ENCODE measurements at places on chromosomes 11 and 22. TPM values are rescaled to one million over a fixed set of nuclear protein-coding genes. Genes with fewer than 3 reads are reported as not detected.

- peak; percentile 38 for DNase-seq
Observed at GRCh38 chr22:49724030-49724892, 103.4 kb downstream of the BRD1 start.

GRCh38 chr11:12467610-12468009 lies 90.2 kb downstream of the PARVA start:
- no peak for DNase-seq

DNA sequence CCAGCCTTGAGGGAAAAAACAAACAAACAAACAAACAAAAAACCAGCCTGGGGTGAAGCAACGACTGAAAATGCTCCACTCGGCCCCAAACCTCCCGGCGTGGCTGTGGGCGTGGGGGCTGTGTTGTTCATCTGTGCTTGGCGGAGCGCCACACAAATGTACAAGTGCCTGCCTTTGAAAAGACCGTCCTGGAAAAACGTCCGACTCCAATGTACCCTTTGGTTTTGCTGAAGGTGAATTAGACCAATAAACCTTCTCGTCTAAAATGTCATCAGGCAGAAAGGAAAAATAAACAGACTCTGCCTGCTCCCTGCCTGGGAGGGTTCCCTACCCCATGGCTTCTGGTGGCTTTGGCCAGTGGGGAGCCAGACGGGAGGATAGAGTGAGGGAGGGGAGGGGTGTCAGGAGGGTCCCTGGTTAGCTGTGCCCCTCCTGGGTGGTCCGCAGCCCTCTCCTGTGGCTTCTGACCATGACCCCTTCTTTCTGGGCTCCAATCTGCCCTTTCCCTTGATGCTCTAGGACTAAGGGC lies 93.9 kb downstream of the TRMU start:
- DNase-seq = no peak

DNA sequence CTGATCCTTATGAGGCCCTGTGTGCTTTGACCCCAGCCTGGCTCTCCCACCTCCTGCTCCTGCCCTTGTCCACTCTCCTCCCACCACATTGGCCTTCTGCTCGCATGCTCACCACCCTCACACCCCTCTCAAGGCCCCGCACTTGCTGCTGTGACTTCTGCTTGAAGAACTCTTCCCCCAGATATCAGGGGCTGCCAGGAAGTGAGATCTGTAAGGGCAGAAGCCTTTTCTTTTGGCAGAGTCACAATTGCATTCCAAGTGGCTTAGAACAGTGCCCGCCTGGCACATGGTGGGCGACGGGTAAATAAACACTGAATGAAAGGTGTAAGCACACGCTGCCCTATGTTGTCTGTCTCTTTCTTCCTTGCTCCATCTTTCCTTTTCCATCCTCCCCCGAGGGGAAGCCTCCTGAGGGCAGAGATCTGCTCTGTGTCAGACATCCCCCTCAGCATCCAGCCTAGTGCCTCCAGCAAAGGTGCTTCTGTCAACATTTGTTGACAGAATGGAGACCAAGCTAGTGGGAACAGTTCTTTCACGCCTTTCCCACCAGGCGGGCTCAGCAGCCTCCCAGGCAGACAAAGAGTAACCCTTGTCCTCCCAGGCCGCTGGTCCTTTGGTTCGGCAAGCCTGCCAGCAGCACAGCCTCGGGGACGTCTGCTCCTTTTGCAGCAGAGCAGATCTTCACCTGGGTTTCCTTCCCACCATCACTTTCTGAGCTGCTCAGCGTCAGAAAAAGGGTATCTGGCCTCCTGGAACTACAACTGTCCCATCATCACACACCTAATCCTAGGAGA lies 10.0 kb upstream of the PEX26 start:
- DNase-seq = peak; percentile 39

GRCh38 chr11:78853521-78853920 lies 278.9 kb upstream of the NARS2 start:
- DNase-seq = no peak

DNA sequence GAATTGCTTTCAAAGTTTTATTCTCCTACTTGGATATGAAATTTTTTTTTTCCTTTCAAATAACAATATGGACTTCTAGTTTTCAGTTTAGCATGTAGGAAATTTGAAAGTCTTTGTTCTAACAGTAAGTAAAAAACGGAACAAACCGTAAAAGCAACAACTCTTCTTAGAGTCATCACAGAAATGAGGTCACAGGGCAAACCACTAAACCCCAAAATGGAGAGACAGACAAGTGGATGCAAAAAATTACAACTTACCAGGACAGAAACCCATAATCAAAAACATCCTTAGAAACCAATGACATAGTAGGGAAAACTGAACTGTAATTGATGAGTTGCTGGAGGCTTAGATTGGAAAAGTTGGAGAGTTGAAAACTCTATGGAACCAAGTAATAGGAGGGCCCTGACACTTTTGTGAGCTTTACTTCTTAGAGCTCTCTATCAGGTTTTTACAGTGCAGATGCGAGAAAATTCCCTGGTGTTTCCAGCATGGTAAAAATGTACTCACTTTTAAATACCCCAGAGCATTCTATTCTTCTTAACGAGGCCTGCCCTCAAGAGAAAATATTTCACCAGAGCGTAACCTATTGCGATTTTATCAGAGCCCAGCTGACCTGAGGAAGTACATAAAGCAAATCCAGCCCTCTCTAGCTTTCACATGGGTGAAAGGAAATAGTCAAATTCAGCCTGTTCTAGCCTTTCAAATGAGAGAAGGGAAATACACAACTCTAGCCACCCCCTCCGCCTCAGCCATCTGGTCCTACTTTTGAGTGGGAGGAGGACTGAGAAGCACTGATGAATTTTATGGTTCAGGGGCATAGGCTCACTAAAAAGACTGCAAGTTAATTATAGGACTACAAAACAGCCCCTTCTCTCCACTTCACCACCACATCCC lies 39.1 kb downstream of the CASP12 start:
- no peak for DNase-seq

GRCh38 chr22:19923914-19924513 lies 17.6 kb upstream of the COMT start:
- no peak for DNase-seq

- DNase-seq = no peak
Observed at GRCh38 chr11:59193587-59194130, 19.1 kb downstream of the MPEG1 start.

DNA sequence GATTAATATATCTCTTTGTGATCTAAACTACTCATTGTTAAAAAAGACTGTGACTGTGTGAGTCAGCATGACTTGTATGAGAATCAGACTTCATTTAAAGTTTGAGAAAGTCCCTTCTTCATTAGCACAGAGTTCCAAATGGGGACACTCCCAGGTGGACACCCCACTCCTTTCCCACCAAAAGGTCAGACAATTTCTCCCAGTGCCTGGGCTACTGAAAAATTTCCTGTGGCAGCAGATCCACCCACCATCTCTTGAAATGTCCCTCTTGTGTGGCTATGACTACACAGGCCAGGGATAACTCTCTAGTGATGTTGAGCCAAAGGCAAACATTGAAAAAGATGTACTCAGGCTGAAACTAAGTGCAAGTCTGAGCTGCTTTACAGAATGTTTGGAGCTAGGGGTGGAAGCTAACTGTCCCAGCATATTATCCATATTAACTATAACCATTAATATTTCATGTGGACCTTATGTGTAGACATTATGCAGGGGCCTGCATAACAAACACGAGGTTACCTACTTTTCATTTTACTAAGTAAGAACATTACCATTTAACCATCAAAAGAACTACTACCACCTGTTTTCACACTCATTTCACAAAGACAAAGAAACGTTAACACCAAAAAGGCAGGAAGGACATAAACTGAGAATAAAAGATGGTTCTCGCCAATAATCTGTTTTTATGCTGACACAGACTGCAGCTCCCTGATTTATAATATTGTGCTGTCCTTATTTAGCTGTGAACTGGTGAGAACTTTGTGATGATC lies 44.8 kb downstream of the MMP20 start:
- no peak for DNase-seq

DNA sequence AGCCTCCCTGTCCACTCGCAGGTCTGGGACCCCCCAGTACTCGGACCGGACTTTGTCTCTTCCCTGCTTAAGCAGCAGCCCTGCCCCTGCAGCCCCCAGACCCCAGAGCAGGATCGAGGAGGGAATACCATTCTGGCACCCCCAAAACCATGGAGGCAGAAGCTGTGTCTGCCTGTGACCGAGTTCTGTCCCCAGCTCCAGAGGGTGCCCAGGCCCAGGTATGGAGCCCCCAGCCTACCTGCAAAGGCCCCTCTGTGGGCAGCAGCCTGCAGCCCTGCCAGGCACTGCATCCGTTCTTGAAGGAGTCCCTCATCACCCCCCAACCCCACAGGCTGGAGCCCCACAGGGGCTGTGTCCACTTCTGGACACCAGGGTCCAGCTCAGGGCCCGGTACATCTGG lies 163.8 kb downstream of the BRD1 start:
- DNase-seq = no peak

DNA sequence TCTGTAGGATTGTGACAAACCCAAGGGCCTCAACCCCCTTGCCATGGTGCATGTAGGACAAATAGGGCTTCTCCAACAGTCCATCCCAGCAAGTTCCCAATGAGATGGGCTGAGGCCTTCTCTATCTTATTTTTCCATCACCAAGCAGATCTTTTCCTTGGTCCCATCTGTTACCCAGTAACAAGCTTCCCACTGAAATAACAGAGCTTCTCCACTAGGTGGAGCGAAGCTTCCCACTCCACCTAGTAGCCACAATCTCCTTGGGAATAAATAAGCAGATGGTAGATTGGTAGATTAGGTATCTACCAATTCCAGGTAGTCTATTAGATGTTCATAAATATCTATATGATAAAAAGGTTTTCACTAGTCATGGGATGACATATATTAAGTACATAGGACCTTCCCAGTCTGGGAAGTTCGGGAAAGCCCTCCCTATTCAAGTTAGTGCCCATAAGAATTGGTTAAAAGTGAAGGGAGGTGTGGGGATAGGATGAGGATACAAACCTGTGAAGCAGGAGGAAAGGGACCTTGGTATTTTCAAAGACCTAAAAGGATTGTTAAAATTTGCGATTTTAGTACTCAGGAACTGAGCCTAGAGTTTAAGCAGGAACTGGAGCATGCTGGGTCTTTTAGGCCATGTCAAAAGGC lies 5.9 kb upstream of the OR52L1 start:
- DNase-seq = peak; percentile 25

GRCh38 chr11:1770528-1770927 lies 6.8 kb upstream of the CTSD start:
- no peak for DNase-seq

DNA sequence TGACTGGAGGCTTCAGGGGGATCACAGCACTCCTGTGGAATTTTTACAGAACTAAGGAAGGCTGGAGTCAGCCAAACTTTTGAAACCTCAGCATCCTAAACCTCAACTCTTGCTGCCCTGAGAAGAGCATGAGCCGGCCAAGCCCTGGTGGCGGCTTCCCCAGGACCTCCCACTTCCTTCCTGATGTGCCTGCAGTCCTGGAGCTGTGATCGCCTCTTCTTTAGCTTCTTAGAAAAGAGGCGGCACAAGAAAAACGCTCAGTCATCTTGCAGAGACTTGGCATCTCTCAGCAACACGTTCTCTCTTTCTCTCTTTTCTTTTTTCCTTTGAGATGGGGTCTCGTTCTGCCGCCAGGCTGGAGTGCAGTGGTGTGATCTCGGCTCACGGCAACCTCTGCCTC lies 40.4 kb upstream of the AMPD3 start:
- DNase-seq = no peak

- DNase-seq = peak; percentile 56
Observed at GRCh38 chr11:2975594-2975993, 16.5 kb downstream of the NAP1L4 start.

The PARVB gene
- total RNA-seq = 0.42 TPM

The EML3 gene
- 81.6 TPM for total RNA-seq

The GRK2 gene
- total RNA-seq = 280 TPM

The ARL2 gene
- total RNA-seq = 102 TPM

The PPM1F gene
- 27.2 TPM for total RNA-seq

The DBX1 gene
- not detected for total RNA-seq

The HBG1 gene
- not detected for total RNA-seq

The MUC5B gene
- not detected for total RNA-seq
